Astrocyte of the spinal cord (primary cell): ENCODE measurements at places on chromosomes 12 and 14.
A peak's percentile ranks its signal among the peaks of the same experiment; 100 is the strongest.

GRCh38 chr12:116532986-116533342 is 26.2 kb upstream of the MAP1LC3B2 start:
- no peak for DNase-seq

- no peak for DNase-seq
These were observed 90.8 kb downstream of the TMEM30B start for GRCh38 chr14:61190341-61190740.

DNA sequence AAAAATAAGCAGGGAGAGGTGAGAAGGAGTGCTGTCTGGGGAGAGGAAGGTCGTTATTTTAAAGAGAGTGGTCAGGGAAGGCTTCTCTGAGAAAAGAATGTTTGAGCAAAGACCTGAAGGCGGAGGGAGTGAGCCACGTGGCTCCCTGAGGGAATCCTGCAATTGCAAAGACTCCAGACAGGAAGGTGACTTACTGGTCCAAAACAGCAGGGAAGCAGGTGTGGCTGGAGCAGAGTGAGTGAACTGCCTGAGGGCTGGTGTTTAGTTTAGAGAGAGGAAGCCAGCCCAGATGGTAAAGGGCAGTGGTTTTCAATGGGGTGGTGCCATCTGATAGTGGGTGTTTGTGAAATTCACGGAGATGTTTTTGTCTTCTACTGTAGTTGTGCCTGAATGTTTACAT is 58.8 kb upstream of the LTA4H start:
- peak; percentile 28 for DNase-seq

GRCh38 chr14:68562911-68563250 is 230.0 kb downstream of the ZFP36L1 start:
- DNase-seq: no peak

DNA sequence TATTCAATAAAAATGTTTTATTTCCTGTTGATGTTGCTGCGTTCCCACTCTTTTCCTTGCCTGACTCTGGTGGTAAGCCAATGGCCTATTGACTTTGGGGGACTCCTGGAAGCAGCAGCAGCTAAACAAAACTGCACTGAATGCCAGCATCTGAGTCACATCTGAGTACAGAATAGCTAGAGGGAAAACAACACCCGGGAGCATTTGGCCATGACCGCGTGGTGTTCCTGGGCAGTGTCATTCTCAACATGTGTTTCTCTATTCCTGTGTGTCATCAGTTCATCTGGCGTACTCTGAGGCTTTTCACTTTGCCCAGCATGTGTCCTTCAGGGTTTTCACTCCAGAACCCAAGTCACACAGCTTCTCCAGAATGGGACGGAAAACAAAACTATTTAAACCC is 238.8 kb downstream of the PAWR start:
- DNase-seq: peak; percentile 96

GRCh38 chr12:111868676-111869588 is 26.9 kb downstream of the MAPKAPK5 start:
- no peak for DNase-seq

- no peak for DNase-seq
These were observed 28.4 kb upstream of the TOMM20L start for GRCh38 chr14:58367296-58367695.

DNA sequence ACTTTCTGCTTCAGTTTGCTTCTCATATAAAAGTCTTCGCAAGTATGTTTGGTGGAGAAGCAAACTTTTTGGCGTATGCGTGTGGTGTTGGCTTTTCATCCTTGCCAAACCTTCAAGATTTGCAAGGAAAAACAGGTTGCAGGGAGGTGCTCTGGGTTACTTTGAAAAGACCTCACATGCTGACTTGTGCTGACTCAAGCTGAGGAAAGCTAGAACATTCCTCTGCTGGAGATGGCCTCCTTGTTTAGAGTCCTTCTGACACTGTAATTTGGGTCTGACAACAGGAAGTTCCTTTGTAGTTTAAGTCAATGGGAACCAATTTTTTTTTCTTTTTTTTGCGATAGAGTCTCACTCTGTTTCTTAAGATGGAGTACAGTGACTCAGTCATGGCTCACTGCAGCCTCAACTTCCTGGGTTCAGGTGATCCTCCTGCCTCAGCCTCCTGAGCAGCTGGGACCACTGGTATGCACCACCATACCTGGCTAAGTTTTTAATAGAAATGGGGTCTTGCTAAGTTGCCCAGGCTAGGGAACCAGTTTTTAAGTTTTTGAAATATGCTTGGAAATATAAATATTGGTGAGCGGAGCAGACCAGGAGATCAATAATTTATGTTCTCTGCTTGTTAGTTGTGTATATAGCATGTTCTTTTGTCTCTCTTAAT is 2.6 kb upstream of the ACACB start:
- DNase-seq: no peak

- DNase-seq: no peak
These were observed 35.7 kb downstream of the GNPTAB start for GRCh38 chr12:101795013-101795412.

- DNase-seq: no peak
These were observed 5.8 kb upstream of the PIP4K2C start for GRCh38 chr12:57585156-57585555.

- no peak for DNase-seq
These were observed 44.7 kb downstream of the ATF7IP start for GRCh38 chr12:14410177-14410576.

DNA sequence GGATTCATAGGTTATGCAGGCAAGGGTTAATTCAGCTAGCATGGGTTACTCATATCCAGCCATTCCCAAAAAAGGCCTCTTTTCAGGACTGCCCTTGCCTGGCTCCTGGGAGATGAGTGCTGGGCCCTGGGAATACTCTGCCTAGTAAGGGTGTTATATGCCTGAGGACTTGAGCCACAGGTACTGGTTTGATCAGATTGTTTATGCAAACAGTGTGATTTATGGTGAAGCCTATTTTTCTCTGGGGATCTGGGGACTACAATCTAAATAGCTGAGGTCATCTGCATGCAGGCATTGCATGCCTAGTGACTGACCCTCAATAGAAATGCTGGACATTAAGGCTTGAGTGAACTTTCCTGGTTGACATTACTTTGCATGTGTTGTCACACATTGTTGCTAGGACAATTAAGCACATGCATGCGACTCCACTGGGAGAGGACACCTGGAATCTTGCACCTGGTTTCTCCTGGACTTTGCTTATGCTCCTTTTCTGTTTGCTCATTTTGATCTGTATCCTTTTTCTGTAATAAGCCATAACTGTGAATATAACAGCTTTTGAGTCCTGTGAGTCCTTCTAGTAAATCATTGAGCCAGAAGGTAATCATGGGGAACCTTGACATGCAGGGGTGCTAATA is 73.0 kb downstream of the RAD51B start:
- no peak for DNase-seq

DNA sequence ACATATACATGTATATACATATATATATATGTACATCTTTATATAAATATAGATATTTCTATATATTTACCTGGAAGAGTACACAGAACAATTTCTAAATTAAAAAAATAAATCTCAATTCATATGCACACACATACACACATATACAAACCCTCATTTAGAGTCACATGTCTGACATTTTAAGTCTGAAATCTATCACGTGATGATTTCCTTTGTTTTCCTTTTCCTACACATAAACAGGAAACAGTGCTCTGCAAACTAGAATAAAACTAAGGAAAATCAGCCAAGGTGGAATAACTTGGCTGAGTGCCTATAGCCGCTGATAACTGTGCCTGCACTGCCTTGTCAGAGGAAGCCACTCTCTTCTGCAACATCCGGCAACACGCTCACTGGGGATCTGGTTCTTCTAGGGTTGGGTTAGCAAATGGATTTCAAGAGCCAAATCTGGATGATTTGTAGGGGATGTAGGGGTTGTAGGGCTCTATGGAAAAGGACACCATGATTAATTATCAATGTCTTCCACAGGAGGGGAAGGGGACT is 480.7 kb downstream of the TMEM132D start:
- no peak for DNase-seq

DNA sequence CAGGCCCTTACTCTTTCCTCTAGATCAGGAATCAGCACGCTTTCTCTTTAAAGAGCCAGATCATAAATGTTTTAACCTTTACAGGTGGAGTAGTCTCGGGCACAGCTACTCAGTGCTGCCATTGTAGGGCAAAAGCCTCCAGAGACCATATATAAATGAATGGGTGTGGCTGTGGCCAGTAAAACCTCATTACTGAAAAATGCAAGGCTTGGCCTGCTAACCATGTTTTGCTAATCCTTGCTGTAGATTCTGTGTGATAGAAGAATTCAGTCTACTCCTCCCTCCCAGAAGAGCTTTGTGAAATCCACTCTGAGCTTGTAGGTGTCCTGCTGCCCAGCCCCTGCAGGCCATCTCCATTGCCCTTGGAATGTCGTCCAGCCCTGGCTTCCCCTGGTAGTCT is 58.1 kb downstream of the HSP90AA1 start:
- DNase-seq: peak; percentile 83

GRCh38 chr14:73696466-73697400 is 17.5 kb downstream of the PNMA1 start:
- DNase-seq: peak; percentile 65

DNA sequence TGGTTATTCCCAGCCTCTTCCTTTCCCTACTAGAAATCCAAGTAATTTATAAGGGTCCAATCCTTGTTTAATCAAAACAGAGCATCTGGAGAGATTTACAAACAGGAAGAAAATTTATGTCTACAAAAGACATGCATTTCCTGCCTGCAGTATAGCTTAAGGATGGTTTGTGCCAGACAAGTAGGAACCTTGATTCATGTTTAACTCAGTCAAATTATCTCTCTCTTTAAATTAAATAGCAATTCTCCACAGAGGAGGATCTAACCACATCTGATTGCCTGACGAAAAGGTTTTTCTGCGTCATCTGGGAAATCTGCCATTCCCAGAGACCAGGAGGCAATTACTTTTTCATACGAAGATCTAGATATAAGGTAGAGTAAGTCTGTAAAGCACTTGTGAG is 105.2 kb downstream of the ZFC3H1 start:
- DNase-seq: no peak

GRCh38 chr14:103196716-103197115 is 73.5 kb downstream of the TNFAIP2 start:
- DNase-seq: no peak

GRCh38 chr12:18320036-18320617 is 58.8 kb downstream of the PIK3C2G start:
- DNase-seq: peak; percentile 75
